ENCODE measurements at places on chromosomes 7 and 10.

DNA sequence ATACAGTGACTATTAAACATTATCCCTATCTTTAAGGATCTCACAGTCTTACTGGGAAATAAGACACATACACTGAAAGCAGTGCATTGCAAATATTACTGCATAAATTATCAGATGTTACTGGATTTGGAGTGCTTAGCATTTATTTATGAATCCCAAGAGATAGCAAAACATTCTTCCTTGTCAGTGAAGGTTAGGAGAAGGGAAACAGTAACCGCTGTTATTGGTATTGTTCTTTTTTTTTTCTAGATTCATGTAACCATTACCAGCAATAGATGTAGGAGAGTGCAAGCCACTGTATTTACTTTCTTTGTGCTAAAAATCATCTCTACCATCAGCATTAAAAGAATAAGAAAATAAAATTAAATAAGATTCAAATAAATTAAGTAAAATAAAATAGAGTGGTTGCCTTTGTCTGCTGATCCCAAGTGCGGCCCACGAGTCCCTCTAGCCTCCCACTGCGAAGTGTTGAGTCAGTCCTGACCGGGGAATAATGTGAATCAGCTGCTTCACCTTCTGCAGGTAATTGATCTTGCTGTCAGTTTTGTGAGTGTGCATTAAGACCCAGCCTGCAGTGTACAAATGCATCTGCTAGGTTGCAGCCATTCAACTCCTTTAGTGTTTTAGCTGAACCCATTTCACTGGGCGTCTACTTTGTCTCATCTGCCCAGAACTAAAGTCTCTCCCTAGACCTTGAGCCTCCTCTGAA, 1344.9 kb downstream of the GATA3 start:
- H3K27me3 ChIP-seq, result no peaks in the 10 kb centered on the region
- no peaks in the 10 kb centered on the region for H3K4me1 ChIP-seq
- no peak overlapping the region for H3K4me3 ChIP-seq
- DNase-seq, result no peak
- H3K36me3 ChIP-seq, result no peaks in the 10 kb centered on the region

DNA sequence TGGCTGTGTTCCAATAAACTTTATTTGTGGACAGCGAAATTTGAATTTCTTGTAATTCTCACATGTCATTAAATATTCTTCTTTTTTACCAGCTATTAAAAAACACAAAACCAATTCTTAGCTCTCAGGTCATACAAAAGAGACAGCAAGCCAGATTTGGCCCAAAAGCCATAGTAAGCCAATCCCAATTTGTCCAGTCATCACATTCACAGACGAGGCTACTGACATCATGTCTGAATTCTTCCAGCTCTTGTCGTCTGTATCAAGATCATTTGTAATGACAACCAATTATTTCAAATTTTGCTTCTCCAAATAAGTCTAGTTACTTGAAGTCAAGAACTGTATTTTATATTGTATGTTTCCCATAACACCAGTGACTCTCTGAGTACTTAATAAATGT, 266.5 kb downstream of the PAXIP1 start:
- no peaks in the 10 kb centered on the region for H3K27me3 ChIP-seq
- H3K4me1 ChIP-seq, result no peaks in the 10 kb centered on the region
- no peak for DNase-seq
- no peaks in the 10 kb centered on the region for H3K36me3 ChIP-seq
- H3K27ac ChIP-seq, result no peak overlapping the region
- no peak overlapping the region for H3K4me3 ChIP-seq

DNA sequence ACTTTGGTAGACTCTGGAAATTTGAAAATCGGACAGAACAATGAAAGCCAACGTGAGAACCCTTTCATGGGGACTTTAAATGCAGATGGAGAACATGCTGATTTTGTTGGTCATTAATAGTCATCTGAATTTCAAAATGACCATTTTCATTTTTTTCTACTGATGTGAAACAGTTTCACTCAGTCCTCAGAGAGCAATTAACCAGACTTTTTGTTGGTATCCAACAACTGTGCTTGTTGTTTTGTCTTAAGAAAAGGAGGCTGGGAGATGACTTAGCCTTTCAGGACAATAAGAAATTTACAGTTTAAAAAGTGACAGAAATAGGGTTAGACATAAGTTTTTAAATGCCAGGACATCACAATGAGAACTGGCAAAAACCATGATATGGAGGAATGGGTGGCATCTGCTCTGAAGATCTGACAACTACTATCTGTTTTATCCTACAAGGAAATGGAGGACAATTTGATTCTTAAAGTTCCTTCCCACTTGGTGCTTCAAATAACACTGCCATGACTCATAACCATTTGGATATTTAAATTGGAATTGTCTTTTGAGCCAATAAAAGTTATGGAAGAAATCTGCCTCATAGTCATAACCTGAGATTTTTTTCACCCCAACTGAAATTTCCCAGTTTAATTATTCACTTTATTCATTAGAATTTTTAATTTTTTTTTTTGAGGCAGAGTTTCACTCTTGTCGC, 87.2 kb upstream of the HPS1 start:
- H3K36me3 ChIP-seq, result no peaks in the 10 kb centered on the region
- no peak overlapping the region for H3K4me3 ChIP-seq
- no peak overlapping the region for H3K27ac ChIP-seq
- no peaks in the 10 kb centered on the region for H3K27me3 ChIP-seq

GRCh38 chr10:66455304-66455703, 470.5 kb upstream of the LRRTM3 start:
- H3K27me3 ChIP-seq, result no peaks in the 10 kb centered on the region
- H3K27ac ChIP-seq, result no peak overlapping the region
- no peak overlapping the region for H3K4me3 ChIP-seq
- H3K36me3 ChIP-seq, result no peaks in the 10 kb centered on the region
- DNase-seq, result no peak

GRCh38 chr7:16791071-16791470, 13.7 kb downstream of the AGR2 start:
- no peaks in the 10 kb centered on the region for H3K4me1 ChIP-seq
- no peak for DNase-seq
- H3K4me3 ChIP-seq, result no peak overlapping the region
- no peak overlapping the region for H3K27ac ChIP-seq
- no peaks in the 10 kb centered on the region for H3K27me3 ChIP-seq

- no peak overlapping the region for H3K4me3 ChIP-seq
- H3K27me3 ChIP-seq, result no peaks in the 10 kb centered on the region
- DNase-seq, result no peak
- H3K27ac ChIP-seq, result no peak overlapping the region
- peaks cover 3% of the 10 kb centered on the region for H3K4me1 ChIP-seq
- H3K36me3 ChIP-seq, result peaks cover 82% of the 10 kb centered on the region
Measured at GRCh38 chr7:5360451-5360850, 63.2 kb downstream of the TNRC18 start.

- peaks cover 31% of the 10 kb centered on the region for H3K4me1 ChIP-seq
- peak overlapping the region; percentile 37 for H3K4me3 ChIP-seq
- no peaks in the 10 kb centered on the region for H3K27me3 ChIP-seq
Measured at GRCh38 chr7:91082038-91082437, 182.2 kb upstream of the FZD1 start.

DNA sequence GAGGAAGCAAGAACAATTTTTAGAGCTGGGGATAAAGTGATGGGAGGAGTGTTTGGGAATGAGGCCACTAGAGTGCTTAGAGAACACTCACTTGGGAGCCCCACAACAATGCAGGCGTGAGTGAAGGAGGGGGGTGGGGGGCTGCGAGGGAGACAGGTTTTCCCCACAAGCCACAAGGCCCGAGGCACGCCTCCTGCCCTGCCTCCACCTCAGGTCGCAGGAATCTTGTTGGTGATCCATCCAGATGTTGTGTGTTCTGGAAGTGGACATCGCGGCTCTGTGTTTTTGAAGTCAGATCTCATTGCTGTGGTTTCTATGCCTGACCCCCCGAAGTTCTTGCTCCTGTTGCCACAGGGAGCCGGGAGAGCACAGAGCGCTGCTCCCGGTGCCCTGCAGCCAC, 178.0 kb upstream of the BMPER start:
- H3K27me3 ChIP-seq, result no peaks in the 10 kb centered on the region
- DNase-seq, result no peak
- no peak overlapping the region for H3K4me3 ChIP-seq
- H3K36me3 ChIP-seq, result no peaks in the 10 kb centered on the region

Data from ascending aorta (tissue), 2 donors.